ENCODE measurements at places on chromosomes 13 and 19. TPM values are rescaled to one million over a fixed set of nuclear protein-coding genes. Genes with fewer than 3 reads are reported as not detected.

DNA sequence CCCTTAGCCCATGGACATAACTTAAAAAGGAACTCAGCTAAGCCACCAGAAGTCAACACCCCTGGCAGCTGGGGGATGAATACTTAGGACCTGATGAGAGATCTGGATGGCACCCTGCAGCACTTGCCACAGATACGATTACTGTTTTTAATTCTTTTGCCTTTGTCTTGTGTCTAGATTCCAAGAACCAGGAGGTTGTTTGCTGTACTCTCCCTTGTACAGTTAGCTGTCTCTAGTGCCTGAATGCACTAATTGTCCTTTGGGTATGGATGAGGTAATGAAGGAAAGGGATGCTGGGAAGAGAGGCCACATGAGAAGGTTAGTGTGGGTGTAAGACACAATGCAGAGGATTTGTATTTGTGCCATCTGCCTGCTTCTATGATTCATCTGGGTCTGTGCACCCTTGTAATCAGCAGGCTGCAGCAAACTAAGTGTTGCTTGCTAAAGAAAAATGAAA, 385.8 kb downstream of the KCNRG start:
- no peaks in the 10 kb centered on the region for H3K27me3 ChIP-seq
- no peak overlapping the region for H3K27ac ChIP-seq
- no peaks in the 10 kb centered on the region for H3K4me1 ChIP-seq
- H3K36me3 ChIP-seq = no peaks in the 10 kb centered on the region
- DNase-seq = no peak

OR10H4 gene
- not detected for total RNA-seq

DNA sequence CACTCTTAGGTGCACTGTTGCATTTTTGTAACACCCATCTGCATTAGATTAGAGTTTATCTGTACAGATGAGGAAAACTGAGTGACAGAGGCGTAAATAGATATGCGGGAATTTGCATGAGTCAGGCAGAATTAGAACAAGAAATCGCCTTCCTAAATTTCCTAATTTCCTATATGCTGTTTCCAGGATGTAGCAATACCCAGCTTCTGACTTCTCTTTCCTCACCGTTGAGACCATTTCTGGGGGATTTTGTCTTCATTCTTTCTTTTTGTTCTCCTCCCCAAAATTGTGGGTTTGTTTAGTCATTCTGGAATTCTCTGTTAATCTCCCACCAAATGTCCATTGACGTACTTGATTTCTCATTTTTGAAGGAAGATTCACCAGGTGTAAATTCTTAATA, 10.6 kb upstream of the ZNF792 start:
- H3K27ac ChIP-seq = no peak overlapping the region
- DNase-seq = no peak
- H3K4me3 ChIP-seq = peak overlapping the region; percentile 28
- no peaks in the 10 kb centered on the region for H3K36me3 ChIP-seq

- H3K4me3 ChIP-seq = peak overlapping the region; percentile 89
- peak; percentile 24 for DNase-seq
- H3K27me3 ChIP-seq = no peaks in the 10 kb centered on the region
Measured at GRCh38 chr19:2150794-2151338, 500 bp downstream of the AP3D1 start.

TYROBP gene
- 5.8 TPM for total RNA-seq

All from naive thymus-derived CD8-positive, alpha-beta T cell (primary cell).